ENCODE measurements at places on chromosomes 3 and 15.

- no peak for DNase-seq
Measured at GRCh38 chr3:156298938-156299337, 178.6 kb downstream of the KCNAB1 start.

GRCh38 chr15:40782609-40783227 is 12.9 kb downstream of the C15orf62 start:
- peak; percentile 70 for DNase-seq

- DNase-seq, result no peak
Measured at GRCh38 chr3:185279587-185280138, 25.8 kb upstream of the EHHADH start.

GRCh38 chr3:157533298-157534070 is 30.3 kb upstream of the VEPH1 start:
- DNase-seq, result no peak

GRCh38 chr3:122572940-122573412 is 4.5 kb upstream of the PARP15 start:
- DNase-seq, result peak; percentile 13

GRCh38 chr15:26974120-26974780 is 3.3 kb downstream of the GABRG3 start:
- DNase-seq, result no peak

- no peak for DNase-seq
Measured at GRCh38 chr3:185630182-185630622, 44.1 kb downstream of the SENP2 start.

- no peak for DNase-seq
Measured at GRCh38 chr15:85099195-85099803, 117.6 kb downstream of the PDE8A start.

DNA sequence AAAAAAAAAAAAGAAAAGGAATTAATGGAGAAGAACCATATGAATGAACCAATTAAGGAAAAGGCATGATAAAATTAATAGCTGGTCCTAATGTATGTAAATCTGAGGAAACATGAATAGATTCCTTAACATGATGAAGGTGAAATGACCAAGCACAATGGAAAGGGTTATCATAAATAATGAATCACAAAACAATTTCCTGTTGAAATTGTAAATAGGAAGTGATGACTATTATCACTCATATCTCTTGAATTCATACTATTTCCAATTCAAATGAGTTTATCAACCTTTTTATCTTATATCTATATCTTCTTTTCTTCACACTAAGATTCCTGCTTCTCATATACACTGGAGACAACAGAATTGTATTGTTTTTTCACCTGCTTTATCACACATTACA is 32.0 kb downstream of the AADACL2 start:
- DNase-seq, result no peak

DNA sequence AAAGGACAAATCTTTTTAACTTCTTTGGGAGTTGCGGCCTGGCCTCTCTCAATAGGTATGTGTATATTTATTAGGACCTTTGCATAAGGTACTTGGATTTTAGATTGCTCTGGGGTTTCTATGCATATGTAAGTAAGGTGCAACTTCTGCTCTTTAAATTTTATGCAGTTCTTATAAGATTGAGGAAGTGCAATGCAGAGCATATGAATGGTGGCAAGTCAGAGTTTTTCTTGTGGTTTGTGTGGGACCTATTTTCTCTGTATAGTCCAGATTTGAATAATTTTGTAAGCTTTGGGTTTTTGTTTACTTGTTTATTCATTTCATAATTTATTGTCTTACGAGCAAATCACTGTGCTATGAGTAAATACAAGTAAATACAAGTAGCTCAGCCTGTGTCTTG is 101.5 kb downstream of the ATG7 start:
- no peak for DNase-seq

DNA sequence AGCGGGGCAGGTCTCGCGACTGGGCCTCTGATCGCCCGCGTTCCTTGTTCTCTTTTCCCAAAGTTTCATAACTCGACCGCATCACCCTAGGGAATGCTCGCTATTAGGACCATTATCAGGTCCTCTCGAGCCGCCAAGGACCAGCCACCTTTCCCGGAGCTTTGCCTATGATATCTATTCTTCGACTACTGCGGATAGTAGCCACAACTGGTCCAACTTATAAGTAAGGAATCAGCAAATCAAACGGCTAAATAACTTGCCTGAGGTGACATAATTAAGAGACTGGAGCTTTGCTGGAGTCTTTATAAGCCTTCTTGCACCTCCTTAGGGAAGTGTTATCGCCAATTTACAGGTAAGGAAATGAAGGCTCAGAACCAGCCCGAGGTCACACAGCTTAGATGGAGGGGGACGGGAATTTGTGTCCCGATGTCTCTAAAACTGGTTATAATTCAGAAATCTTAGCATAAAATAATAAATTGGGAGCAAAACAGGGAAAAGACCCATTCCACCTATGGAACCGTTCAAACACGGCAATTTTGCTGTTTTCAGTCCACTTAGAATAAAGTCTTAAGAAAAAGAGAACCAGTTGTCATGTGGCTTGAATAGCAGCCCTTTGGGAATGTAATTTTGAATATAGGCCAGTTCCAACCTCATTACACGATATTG is 479 bp upstream of the PLD1 start:
- DNase-seq, result no peak

DNA sequence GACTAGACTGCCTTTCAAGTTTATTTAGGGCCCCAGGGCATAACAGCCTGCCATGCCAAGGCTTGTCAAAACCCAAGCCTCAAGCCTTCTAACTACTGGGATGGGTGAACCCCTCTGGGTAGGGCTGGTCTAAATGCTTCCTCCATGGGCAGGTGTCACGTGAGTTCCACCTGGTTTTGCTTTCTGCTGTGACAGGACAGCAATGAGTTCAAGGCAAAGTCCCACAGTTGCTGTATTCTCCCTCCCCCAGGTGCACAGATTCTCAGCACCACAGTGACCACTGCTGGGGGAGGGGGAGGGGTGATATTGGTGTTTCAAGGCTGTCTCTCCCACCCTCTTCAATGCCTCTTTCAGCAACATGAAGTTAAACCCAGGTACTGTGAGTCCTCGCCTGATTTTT is 46.9 kb upstream of the UBE2Q2 start:
- no peak for DNase-seq

GRCh38 chr15:35505809-35506208 is 40.2 kb downstream of the DPH6 start:
- no peak for DNase-seq

GRCh38 chr15:62850791-62851291 is 191.7 kb upstream of the TPM1 start:
- DNase-seq, result no peak

- DNase-seq, result no peak
Measured at GRCh38 chr3:36647423-36647853, 116.9 kb downstream of the DCLK3 start.

- no peak for DNase-seq
Measured at GRCh38 chr3:122857019-122857418, 62.1 kb downstream of the SLC49A4 start.

DNA sequence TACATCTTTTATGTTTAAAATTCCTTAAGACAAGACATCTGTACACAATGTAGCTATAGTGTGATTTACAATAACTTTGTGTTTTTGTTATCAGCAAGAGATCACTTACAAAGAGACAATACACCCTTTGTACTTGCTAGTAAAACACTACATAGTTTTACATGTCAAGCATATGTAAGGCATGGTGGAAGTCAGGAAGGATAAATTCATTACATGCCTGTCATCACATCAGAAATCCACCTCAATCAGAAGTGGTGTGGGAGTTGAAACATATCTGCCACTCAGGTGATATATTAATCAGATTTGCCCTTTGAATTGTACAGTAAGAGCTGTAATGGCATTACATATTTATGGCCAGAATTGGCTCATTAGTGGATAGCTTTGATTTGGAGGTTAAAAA is 95.5 kb downstream of the MBNL1 start:
- no peak for DNase-seq

GRCh38 chr3:156664831-156665178 is 9.6 kb upstream of the TIPARP start:
- DNase-seq, result no peak

- no peak for DNase-seq
Measured at GRCh38 chr3:135109681-135110080, 314.6 kb downstream of the EPHB1 start.

DNA sequence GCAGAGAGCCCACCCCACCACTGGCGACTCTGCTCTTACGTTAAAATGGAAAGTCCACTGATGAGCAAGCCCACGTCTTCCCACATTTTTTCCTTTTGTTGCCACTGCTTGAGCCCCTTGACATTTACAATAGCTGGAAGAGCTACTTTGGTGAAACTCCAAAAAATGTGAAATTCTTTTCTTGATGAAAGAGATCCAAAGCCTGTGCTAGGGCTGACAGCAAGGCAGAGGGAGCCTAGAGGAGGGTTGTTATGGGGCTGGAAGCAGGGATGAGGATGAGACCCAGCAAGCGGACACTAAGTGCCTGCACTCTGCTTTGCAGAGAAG is 97.1 kb downstream of the CEMIP start:
- DNase-seq, result no peak

GRCh38 chr15:38878926-38879325 is 314.3 kb upstream of the RASGRP1 start:
- DNase-seq, result no peak

- DNase-seq, result no peak
Measured at GRCh38 chr3:64463981-64464380, 223.8 kb downstream of the ADAMTS9 start.

GRCh38 chr15:66706840-66707239 is 4.8 kb downstream of the SMAD6 start:
- no peak for DNase-seq

GRCh38 chr15:62187910-62188309 is 22.8 kb upstream of the C2CD4B start:
- DNase-seq, result no peak

DNA sequence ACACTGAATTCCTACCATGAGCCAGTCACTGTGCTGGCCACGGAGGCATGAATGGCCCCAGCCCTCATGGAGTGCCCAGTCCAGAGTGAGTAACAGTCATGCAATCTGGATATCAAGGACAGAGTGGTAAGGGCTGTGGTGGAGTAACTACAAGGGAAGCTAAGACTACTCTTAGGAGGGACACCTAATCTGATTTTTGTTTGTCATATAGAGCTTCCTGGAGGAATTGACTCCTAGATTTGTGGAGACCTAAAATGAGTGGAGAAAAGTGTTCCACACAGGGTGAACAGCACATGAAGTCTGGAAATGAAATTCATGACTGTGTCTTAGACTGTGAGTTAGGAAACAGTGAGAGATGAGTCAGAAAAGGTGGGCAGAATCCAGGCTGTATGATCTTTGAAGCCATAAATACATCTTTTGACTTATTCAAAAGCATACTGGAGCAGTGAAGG is 219.9 kb downstream of the NFKBIZ start:
- no peak for DNase-seq

DNA sequence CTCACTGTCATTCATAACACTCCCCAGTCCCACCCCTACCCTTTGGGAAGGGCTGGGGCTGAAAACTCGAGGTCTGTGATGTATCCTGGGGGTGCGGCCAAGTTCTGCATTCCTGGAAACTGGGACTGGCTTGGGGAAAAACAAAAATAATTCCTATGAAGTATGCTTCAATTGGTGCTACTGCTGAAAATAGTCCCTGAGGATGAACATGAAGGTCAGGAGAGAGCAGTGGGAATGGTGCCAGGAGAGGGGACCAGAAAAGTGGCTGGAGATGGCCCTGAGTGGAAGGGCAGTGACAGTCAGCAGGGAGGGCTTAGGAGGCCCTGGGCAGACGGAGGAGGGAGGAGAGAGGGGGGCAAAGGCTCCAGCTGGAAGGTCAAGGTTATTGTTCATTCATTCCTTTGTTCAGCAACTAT is 4.8 kb upstream of the ISLR start:
- DNase-seq, result no peak

DNA sequence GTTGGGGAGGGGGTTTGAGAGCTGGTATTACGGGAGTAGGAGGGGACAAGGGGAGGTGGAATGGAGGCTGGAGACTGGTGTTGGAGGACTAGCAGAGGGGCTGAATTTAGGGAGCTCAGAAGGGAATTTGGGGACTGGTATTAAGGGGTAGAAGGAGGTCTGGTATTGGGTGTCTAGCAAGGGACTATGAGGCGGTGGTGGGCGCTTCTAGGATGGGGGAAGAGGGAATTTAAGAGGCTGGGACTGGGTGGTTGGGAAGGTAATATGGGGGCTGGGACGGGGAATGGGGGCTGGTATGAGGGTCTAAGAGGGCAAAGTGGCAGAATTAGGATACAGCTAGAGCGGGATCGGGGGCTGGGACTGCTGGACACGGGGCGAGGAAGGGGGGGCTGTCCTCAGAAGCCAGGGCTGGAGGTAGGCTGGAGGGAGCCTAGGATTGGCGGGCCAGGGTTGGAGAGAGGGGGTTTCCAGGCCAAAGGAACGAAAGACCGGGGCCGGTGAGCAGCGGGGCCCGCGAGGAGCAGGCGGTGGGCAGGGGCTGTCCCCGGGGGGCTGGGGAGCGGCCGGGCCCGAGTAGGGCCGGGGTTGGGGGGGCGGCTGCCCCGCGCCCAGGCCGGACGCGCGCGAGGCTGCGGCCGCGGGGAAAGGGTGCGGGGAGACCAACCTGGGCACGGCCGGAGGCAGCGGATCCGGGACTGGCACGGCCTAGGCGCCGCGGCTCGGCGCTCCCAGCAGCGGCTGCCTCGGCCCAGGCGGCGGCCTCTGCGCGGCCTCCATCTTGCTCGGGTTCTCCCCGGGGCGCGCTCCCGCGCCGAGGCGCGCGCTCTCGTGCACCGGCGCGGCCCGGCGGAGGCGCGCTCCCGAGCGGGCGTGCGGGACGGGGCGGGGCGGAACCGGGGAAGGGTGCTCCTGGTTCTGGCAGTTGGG is at the start of gene LHFPL4:
LHFPL4 (minus strand) TSS at position 802 of the 927 bp plus-strand sequence. CDS start 1,143 bp downstream, outside the sequence.
- DNase-seq, result no peak

GRCh38 chr3:330494-331115 is 134.0 kb downstream of the CHL1 start:
- DNase-seq, result no peak

DNA sequence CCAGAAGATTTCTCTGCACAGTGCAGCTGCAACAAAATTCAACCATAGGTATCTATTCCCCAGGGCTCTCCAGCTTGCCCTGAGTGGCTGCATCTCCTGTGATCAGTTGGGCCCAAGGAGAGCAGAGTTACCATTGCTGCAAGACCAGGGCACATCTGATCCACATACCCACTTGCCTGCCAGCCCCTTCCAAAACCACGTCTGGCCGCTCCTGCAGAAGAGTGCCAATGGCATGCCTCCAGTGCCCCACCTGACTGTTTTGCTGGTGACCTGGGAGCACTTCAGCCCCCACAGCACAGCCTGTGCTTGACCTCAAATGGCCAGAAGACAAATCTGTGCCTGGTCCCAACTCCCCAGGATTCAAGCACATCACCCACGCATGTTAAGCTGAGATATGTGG is 526.1 kb upstream of the GBE1 start:
- DNase-seq, result no peak

DNA sequence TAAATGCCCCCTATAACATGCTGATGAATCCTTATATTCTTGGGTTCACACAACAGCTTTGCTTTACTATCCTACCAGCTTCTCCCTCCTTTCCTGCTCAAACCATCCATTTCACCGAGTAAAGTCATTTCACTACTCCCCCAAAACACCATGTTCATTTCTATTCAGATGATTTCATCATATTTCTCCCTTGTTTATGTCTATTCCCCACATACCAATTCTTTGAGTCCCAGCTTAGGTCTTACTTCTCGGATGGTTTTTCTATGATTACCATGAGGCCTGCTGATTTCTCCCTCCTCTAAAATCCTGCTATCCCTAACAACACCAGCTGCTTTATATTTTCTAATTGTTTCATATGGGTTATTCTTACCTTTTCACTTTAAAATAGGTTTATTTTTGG is 231.4 kb downstream of the TIGIT start:
- DNase-seq, result no peak

- DNase-seq, result no peak
Measured at GRCh38 chr3:34780973-34781372, 858.4 kb upstream of the ARPP21 start.
